ENCODE measurements at places on chromosomes 7 and 10. TPM values are rescaled to one million over a fixed set of nuclear protein-coding genes. Genes with fewer than 3 reads are reported as not detected.
A peak's percentile ranks its signal among the peaks of the same experiment; 100 is the strongest.

The ZNF365 gene
- total RNA-seq = 0.55 TPM

The TEX47 gene
- total RNA-seq = not detected

The STARD3NL gene
- 49.0 TPM for total RNA-seq

The RBP3 gene
- not detected for total RNA-seq

The PRKG1 gene
- 9.0 TPM for total RNA-seq

The HIF1AN gene
- 10.8 TPM for total RNA-seq

The TSPAN33 gene
- total RNA-seq = 8.4 TPM

The CALHM3 gene
- total RNA-seq = not detected

The LRRD1 gene
- total RNA-seq = 0.40 TPM

The TMEM176A gene
- 3.8 TPM for total RNA-seq

The AOC1 gene
- 2.1 TPM for total RNA-seq

The EPO gene
- total RNA-seq = 1.6 TPM

- no peak for DNase-seq
These were observed 499.1 kb upstream of the NRP1 start for GRCh38 chr10:33833566-33833965.

GRCh38 chr10:127877116-127877515 is 15.6 kb downstream of the CLRN3 start:
- no peak for DNase-seq

GRCh38 chr10:117272195-117273076 is 31.5 kb downstream of the SLC18A2 start:
- DNase-seq = no peak

DNA sequence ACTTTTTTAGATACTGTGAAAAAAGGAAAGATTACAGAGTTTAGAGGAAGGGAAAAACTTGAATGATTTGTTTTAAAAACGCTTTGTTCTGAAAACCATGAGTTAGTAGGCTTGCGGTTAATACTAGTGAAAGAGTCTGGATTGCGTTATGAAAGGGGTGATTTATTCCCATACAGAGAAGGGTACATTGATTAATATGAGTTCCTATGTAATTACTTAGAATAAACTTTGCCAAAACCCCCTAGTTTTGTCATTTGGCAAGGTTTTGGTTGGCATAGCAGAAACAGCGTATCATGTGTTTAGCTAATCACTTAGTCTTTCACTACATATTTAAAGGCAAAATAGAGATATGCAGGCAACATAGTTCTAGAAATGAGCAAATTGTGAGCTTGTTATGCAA is 91.2 kb upstream of the POT1 start:
- no peak for DNase-seq

GRCh38 chr10:480928-481552 is 208.4 kb downstream of the DIP2C start:
- no peak for DNase-seq

DNA sequence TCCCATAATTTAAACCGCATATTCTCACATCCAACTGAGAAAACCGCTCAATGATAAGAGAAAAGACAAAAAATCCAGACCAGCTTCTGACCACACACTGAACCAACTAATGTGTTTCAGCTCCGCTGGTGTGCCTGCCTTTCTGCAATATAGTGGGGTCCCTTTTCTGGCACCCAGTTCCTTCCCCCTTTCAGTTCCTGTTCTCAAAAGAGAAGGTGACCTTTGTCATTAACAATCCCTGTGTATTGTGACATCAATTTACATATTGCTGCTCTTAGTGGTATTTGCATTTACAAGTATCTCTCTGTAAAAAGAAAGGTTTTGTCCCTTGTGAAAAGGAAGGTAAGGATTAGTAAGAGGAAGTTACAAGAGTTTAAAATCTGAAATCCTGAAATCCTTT is 1.4 kb downstream of the PPP1R17 start:
- DNase-seq = no peak

GRCh38 chr7:5183155-5183554 is 6.9 kb upstream of the WIPI2 start:
- no peak for DNase-seq

GRCh38 chr10:47130491-47130890 is 169.5 kb upstream of the GDF10 start:
- no peak for DNase-seq

DNA sequence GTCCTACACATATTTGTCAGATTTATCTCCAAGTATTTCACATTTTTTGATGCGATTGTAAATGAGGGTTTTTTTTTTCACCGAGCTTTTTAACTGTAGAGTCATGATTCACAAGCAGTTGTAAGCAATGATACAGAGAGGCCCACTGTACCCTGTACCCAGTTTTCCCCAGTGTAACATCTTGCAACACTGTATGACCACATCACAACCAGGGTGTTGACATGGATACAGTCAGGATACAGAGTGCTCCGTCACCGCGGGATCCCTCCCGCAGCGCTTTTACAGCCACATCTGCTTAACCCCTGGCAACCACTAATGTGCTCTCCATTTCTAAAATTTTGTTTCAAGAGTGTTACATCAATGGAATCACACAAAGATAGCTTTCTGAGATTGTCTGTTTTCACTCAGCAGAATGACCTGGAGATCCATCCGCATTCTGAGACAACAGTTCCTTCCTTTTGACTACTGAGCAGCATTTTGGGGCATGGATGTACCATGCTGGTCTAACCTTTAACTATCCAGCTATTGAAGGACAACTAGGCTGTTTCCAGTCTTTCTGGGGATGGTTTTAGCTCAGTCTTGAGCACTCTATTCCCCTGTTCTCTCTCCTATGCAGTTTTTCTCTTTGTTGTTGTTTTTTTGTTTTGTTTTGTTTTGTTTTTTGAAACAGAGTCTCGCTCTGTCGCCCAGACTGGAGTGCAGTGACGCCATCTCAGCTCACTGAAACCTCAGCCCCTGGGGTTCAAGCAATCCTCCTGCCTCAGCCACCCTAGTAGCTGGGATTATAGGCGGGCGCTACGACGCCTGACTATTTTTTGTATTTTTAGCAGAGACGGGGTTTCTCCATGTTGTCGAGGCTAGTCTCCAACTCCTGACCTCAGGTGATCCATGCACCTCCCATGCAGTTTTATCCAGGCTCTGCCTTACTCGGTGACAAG is 25.9 kb downstream of the GPRIN2 start:
- DNase-seq = no peak

GRCh38 chr10:124719213-124719851 is 24.8 kb downstream of the FAM53B start:
- DNase-seq = peak; percentile 65

DNA sequence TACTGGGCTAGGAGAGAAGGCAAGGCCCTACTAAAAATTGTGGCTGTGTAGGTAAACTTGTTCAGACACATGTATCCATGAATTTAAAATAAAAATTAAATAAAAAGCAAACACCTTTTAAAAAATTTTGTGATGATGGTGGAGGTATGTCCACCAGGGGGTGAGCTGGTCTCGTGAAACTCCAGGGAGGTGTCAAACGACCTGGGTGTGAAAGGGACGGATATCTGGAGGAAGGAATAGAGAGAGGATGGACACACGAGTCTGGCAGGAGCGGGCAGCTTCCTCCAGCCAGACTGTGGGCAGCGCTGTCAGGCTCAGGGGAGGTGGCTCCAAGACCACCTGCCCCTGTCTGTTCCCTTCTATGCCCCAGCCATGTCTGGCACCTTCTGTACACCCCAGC is 34.8 kb upstream of the DMBT1 start:
- no peak for DNase-seq

DNA sequence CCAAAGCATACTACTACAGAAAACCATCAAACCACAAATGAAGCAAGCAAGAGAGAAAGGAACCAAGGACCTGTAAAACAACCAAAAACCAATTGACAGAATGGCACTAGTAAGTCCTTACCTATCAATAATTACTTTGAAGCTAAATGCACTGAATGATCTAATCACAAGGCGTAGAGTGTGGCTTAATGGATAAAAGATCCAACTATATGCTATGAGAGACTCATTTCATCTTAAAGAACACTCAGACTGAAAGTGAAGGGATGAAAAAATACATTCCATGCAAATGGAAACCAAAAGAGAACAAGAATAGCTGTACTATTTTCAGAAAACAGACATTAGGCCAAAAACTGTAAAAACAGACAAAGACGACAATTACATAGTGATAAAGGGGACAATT is 70.7 kb downstream of the CRPPA start:
- no peak for DNase-seq

DNA sequence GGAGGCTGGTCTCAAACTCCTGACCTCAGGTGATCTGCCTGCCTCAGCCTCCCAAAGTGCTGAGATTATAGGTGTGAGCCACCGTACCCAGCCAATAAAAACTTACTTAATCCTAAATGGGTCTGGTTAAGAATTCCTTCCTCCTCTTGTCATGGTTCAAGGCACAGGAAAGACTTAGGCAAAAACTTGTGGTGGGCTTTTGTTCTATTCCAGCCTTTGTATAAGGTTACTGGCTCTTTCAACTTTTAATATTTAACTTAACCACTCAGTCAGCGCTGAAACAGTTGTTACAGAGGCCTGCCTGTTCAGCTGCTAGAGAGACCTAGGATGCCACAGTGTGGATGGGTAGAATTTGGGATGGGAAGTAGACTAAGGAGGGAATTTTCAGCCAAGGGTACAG is 28.1 kb upstream of the GARS1 start:
- DNase-seq = no peak
